Kidney (tissue), 22 donors: ENCODE measurements at places on chromosomes 1 and 21. TPM values are rescaled to one million over a fixed set of nuclear protein-coding genes. Genes with fewer than 3 reads are reported as not detected.

Gene NLRP3
- 4.0 TPM for total RNA-seq

Gene LAD1
- total RNA-seq = 72.6 TPM

GRCh38 chr1:33864460-33865389, 846 bp downstream of the HMGB4 start:
- DNase-seq = no peak

DNA sequence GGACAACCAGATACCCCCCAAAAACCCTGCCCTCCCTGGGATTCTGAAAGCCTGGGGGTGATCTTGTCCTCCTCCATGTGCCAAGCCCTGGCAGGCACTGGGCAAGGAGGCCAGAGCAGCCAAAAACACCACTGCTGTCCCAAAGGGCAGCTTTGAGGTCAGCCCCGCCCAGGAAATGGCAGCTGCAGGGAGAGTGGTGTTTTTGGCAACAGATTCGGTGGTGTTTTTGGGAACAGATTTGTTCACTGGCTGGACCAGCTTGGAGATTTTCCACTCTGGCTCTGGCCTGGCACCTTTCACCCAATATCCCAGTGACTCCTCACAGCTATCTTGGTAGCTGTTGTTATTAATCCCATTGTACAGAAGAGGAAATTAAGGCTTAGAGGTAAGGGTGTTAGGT, 34.7 kb downstream of the LRP8 start:
- DNase-seq = no peak

- peak; percentile 77 for DNase-seq
These were observed 34.6 kb downstream of the COQ8A start for GRCh38 chr1:226974544-226975258.

- no peak for DNase-seq
These were observed 758 bp upstream of the HUNK start for GRCh38 chr21:31872072-31872451.

GRCh38 chr1:155322571-155322952, 1.9 kb downstream of the RUSC1 start:
- DNase-seq = peak; percentile 34

- DNase-seq = peak; percentile 57
These were observed 688 bp downstream of the PRXL2B start for GRCh38 chr1:2587071-2587859.

DNA sequence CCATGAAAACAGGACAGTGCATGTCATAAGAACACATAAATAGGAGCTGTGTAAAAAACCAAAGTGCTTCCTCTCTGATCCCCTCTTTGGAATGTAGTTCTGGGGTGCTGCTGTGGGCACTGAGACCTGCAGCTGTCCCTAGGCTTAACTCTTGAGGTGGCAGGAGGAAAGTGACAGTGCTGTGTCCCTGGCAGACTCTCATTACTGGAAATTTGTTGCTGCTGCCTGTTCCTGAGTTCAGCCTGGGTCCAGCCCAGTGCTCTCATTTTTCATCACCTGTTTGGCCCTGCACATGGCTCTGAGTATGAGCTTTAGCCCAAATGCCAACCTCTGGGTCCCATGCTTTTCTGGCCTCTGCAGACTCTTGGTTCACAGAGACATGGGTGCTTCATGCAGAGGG, 329.3 kb downstream of the DSCAM start:
- no peak for DNase-seq

DNA sequence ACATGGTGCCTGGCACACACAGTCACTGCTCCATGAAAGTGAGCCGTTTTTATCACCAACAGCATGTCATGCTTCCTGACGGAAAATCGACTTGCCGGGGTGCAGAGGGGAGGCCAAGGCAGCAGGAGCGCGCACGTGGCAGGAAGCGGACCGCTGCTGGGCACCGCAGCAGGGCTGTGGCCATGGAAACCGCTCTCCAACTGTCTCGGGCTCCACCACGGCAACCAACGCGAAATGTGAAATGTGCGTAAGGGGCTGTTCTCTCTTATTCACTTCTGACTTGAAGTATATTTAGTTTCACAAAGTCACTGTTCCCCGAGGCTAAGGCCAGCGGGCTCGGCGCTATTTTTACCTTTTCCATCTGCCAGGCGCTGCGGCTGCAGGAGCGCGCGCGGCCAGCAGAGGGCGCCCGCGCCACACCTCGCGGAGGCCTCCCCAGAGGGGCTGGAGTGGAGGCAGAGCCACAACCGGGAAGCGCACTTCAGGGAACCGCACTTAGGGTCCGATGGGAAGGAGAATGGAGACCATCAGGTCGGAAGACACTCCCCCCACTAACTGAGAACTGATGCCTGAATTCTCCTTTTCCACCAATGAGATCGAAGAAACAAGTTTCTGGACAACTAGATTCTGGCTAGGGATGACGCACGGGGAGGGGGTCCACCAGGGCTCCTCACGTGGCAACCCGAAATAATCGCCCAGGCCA, 19.7 kb downstream of the RCC2 start:
- peak; percentile 73 for DNase-seq

DNA sequence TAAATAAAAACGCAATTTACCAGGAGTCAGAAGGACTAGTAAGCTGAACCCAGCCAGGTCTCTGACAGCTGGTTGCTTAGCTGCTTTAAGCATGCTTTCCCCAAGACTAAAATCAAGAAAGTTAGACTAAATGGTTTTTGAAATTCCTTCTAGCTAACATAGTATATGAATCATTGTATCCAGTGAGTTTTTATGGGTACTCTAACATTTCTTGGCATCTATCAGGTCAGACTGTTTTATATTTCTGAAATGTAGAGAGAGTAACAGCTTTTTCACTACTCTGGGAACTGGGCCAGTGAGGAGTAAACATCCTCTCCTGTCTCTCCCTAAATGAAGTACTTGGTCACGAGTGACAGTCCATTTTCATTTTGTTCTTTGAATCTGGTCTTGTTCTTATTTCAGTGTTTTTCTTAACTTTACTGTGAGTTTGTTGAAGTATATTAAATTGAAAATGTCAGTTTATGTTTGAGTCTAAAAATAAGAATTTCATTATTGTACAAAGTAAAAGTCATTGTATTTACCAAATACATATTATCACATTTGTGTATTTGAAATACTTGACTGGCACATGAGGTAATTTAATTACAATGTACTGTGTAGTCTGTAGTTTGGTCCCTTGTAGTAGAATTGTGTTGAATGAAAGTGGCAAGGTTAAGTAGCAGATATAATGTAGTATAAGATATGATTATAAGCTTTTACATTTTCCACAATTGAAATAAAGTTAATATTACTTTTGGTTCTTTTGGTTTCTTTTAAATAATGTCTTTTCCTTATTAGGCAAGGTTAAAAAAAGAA, 47.6 kb downstream of the PKN2 start:
- DNase-seq = no peak
